ENCODE measurements at places on chromosomes 16 and 17.

- no peak for DNase-seq
Measured at GRCh38 chr17:75693500-75694481, 26.7 kb downstream of the SAP30BP start.

DNA sequence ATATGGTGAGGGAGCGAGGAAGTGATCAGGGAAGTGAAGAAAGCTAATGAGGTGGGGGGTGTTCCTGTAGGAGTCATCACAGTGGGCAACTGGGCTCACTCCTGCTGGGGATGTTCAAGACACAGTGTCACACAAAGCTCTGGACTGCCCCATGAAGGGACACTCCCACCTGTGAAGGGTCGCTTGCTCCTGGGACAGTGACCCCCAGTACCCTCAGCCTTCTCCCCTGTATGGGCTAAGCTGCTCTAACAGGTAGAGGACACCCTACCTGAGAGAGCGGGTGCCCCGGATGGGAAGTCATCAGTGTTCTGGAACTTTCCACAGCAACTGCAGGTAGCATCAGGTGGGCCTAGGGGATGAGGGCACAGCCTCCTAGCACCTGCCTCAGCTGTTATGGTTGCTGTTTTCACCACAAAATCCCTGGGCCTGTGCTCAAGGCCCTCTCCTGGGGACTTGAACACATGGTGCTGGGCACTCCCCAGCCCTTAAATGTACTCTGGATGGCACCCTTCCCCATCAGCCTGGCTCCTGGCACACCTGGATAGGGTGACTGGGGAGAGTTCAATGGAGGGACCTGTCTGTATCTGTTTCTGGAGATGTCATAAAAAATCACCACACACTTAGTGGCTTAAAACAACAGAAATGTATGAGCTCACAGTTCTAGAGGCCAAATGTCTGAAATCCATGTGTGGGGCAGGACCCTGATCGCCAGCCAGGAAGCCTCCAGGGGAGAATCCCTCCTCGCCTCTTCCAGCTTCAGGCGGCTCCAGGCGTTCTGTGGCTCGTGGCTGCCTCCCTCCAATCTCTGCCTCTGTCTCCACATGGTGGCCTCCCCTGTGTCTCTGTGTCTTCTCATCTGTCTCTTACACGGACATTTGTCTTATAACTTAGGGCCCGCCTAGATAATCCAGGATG, 104.0 kb upstream of the CDH5 start:
- no peak for DNase-seq

GRCh38 chr17:34321964-34322363, 2.7 kb downstream of the CCL8 start:
- DNase-seq = no peak

DNA sequence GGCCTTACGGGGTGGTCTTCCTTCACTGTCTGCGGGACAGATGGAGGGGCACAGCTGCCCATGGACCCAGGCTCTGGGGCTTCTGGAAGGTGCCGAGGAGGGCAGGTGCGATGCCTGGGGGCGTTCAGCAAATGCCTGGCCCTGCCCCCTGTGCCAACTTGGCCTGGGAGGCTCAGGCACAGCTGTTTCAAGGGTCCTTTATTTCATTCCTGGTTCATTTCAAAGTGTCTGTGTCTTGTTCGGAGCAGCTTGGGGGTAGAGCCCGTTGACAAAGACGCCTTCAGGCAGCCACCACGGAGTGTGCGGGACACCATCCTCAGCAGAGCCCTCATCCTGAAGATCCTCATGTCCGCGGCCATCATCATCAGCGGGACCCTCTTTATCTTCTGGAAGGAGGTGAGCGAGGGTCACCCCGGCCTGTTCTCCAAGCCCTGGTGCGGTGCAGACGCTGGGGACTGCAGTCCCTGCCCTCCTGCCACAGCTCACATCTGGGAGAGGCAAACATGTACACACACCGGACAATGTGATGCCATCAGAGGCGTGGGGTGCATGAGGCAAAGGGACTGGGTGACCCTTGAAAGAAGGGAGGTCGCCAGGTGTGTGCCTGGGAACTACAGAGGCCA, 43.9 kb downstream of the MEAK7 start:
- DNase-seq = no peak

DNA sequence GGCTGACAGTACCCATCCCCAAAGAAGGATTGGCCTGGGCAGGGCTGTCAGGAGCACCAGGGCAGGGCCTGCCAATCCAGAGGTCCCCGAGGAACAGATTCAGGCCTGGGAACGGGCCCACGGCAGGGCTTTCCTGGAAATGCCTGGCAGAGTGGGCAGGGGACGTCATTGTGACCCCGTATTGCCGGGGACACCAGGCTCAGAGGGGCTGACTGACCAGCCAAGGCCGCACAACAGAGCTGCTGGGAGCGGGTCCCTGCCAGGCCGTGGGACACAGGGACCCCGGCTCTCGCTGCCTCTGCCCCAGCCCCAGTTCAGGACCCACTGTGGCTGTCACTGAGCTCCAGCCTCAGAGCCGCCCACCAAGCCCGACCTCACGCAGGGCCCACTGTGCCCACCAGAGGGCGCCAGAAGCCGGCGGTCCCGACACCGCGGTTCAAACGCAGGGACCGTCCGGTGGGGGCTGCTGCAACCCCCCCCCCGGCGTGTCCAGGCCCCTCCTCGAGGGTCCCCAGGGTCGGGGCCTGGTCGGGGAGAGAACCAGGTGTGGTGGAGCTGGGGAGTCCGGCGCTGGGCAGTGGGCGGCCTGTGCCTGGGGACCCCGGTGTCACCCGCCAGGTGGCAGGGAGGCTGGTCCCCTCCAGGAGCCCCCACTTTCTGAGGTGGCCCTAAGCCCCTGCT, 15.2 kb upstream of the SSTR5 start:
- DNase-seq = peak; percentile 60

DNA sequence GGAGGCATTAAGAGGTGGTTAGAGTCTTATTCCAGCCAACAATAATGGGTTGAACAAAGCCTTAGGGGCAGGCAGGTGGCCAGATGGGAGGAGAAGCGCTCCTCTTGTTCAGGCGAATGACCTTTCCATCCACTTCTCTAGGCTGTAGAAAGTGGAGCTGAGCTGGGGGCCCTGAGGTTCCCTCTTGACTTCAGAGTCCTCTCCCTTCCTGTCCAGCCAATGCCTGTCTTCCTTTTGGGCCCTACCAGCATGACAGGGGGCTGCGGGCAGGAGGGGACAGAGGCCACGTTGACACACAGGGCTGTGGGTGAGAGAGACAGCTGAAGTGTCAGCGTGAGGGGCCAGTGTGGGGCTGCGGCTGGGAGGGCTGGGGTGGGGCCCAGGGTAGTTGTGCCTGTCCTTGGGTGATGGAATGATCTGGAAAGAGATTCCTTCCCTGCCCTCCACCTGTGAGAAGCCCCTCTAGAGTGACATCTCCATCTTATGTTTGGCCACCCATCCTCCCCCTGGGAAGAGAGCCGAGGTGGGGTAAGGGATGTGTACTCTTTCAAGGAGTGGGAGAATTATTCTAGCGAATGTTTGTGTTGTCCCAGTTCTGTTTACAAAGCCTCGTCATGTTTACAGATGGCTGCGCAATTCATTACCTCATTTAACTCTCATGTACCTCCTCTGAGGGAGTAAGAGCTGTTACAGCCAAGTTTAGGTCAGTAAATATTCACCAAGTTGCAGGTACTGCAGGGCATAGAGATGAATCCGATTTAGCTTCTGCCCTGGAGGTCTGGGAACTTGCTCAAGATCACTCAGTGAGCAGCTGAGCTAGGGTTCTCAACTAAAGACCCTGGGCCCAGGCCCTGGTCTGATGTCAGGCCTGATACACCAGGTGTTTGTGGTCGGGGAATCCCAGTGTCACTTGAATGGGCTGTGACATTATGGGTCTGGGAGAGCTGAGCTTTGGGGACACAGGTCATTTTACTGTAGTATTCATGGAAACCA, 3.3 kb downstream of the ERBB2 start:
- no peak for DNase-seq

DNA sequence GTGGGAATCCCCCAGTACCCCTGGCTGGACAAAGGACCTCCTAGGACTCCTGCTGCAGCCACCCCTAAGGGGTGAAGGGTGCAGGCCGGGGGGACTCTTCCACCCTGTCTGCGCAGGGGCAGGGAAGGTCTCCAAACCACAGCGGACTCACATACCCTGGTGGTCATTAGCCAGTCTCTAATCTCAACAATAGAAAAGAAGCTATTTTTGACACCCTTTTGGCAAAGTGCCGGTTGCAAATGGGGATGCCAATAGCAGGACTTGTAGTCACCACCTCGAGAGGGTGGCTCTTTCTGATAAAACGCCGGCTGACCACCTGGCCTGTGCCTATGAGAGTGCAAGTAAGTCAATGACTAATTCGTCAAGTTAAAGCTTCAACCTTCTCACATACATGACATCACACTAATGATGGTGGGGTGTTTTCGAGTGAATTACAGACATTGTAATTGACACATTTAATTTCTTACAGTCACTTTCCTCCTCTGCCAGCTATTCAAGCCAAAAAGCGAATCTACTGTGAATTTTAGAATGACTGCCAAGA, 23.1 kb upstream of the DNAH17 start:
- DNase-seq = no peak

GRCh38 chr17:55238931-55239297, 25.8 kb upstream of the HLF start:
- no peak for DNase-seq

DNA sequence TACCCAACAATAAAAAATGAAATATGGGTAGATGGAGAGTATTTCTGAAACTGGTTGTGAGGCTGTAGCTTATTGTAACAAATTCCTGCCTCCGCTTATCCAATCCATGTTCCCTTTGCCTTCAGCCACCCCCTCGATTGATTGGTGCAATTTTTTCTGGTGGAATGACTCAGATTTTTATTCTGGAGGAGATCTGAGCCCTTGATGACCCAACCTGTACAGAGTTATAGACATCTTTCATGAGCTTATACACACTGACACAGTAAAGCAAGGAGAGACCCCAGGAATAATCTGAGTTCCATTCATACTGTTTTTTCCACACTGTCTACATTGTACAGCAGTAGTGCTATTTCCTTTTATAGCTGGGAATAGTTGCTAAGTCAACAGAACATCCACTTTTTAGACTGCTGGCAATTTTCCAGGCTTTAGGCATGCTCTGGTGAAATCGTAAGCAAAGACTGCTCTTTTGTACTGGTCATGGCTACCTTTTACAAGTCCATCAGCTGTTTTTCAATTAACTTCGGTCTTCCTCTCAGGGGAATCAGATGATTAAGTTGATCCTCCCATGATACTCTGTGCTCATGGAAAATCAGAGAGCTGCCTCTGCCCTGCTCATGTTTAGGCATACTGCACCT, 30.1 kb downstream of the CCL4 start:
- no peak for DNase-seq

- no peak for DNase-seq
Measured at GRCh38 chr16:66254106-66254505, 112.4 kb upstream of the CDH5 start.

- no peak for DNase-seq
Measured at GRCh38 chr16:77231047-77231446, 31.8 kb downstream of the SYCE1L start.

GRCh38 chr17:6755731-6756184, at the start of gene XAF1:
XAF1 (plus strand) TSS chr17:6756046; CDS start chr17:6756079, 33 bp downstream.
- peak; percentile 61 for DNase-seq

DNA sequence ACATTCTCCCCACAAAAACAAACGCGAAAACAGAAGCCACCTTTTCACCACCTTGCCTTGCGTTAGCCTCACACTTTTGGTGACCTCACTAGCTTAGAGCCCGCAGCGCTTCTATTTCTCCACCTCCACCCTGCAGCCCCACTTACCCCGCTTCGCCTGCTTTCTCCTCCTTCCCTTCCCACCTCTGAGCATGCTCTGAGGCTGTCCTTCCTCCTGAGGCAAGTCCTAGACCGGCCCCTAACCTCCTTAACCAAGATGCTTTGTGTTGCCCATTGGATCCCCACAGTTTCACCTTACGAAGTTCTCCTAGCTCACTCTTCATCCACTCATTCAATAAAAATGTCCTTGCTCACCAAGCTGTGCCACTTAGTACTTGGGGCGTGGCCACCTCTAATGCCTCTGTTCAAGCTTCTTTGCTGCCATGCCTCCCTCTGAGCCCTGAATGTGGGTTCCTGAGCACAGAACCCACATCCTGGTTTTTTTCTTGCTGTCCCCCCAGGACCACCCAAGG, 1.3 kb downstream of the GNGT2 start:
- DNase-seq = peak; percentile 30

- DNase-seq = no peak
Measured at GRCh38 chr17:70644096-70644495, 474.8 kb downstream of the KCNJ2 start.

GRCh38 chr16:57966204-57966771, 4.6 kb downstream of the CNGB1 start:
- DNase-seq = no peak

DNA sequence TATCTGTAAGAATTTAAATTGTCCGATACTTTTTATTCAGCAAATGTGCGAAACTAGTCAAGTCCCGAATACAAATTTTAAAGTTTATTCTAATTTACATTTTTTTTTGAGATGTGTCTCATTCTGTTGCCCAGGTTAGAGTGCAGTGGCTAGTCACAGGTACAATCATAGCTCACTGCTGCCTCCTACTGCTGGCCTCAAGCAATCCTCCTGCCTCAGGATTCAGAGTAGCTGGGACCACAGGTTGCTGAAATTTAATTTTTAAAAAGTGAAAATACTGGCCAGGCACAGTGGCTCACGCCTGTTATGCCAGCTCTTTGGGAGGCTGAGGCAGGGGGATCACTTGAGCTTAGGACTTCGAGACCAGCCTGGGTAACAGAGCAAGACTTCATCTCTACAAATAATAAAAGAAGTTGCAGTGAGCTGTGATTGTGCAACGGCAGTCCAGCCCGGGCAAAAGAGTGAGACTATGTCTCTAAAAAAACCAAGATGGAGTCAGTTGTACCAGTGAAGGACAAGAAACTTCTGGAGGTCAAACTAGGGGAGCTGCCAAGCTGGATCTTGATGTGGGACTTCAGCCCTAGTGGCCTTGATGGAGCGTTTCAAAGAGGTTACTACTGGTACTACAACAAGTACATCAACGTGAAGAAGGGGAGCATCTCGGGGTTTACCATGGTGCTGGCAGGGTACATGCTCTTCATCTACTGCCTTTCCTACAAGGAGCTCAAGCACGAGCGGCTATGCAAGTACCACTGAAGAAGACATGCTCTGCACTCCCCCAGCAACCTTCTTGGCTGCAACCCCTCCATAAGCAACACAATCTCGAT, 5.6 kb downstream of the POLG2 start:
- DNase-seq = peak; percentile 68

DNA sequence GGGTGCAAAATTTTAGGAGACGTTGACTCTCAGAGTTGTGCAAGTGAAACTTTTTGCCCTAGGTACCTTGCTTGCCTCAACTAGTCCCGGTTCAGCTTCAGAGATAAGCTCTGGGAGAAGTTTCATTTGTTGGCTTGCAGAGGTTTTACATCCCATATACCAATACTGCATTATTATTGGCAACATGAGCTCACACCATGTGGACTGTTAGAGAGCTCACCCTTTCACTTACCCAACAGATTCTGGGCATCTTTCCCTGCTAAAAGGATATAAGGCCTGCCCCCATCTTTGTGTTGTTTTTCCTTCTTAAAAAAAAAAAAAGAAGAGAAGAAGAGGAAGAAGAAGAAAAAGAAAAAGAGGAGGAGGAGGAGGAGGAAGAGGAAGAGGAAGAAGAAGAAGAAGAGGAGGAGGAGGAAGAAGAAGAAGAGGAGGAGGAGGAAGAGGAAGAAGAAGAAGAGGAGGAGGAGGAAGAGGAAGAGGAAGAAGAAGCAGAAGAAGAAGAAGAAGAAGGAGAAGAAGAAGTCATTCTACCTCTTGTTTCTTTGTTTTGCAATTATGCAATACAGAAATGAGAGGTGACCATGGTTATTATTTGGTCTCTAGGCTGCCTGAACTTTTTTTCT, 292.6 kb upstream of the IRX3 start:
- DNase-seq = no peak

Data from CD4-positive, alpha-beta T cell treated with Interleukin-12 subunit alpha and Interleukin-12 subunit beta, for 1 hour (primary cell).